ENCODE measurements at places on chromosomes 1 and 21.
A peak's percentile ranks its signal among the peaks of the same experiment; 100 is the strongest.

- no peak for DNase-seq
Measured at GRCh38 chr1:229947968-229948367, 119.1 kb upstream of the GALNT2 start.

- DNase-seq: peak; percentile 65
Measured at GRCh38 chr1:7669559-7670311, 101.4 kb upstream of the VAMP3 start.

DNA sequence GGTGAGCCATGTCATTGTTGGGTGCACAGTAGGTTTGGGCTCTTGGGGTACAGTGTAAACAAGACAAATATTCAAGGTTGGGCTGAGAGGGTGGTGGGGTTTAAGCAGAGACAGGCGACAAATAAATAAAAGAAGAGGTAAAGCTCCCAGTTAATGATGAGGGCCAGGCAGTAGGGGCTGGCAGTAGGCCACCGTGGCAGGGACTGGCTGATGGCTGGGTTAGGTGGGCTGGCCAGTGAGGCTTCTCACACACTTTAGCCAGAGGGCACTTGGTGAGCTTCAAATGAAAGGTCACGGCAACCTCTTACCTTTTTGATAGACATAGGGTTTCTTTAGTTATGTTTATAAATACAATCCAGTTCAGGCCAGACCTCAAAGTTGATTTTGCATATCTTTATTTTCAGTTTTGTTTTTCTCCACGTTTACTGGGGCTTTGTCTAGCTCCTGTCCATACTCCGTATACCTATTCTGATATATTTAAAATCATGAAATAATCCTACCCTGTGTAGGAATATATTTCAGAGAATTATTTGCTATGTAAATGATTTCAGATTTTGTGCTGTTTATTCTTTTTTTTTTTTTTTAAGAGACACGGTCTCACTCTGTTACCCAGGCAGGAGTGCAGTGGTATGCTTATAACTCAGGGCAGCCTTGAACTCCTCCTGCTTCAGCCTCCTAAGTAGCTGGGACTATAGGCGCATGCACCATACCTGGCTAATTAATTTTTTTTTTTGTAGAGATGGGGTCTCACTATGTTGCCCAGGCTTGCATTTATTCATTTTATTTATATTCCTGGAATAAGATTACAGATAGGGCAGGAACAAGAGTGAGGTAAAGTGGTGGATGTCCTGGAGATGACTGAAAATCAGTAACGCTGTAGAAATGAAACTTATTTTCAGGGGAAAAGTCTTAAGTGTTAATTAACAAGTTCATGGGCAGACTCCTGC lies 122.7 kb downstream of the RYR2 start:
- no peak for DNase-seq

- no peak for DNase-seq
Measured at GRCh38 chr1:36910886-36911540, 123.3 kb downstream of the GRIK3 start.

DNA sequence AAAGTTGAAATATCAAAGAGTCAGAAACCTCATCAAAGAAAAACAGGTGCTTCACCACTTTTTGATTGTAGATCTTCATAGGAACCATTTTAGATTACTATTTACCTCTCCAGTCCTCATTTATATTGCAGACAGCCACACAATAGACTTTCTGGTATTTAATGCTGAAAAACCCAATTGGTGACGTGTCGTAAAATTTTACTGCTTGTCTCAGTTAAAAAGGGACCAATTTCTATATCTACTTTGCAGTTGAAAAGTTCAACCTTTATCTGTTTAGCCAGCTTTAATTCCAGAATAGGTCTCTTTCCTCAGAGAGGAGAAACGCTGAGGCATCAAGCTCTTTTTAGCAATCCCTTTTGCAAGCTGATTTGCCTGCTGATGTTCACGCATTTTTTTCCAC lies 1722.4 kb downstream of the PLA2G4A start:
- DNase-seq: no peak

DNA sequence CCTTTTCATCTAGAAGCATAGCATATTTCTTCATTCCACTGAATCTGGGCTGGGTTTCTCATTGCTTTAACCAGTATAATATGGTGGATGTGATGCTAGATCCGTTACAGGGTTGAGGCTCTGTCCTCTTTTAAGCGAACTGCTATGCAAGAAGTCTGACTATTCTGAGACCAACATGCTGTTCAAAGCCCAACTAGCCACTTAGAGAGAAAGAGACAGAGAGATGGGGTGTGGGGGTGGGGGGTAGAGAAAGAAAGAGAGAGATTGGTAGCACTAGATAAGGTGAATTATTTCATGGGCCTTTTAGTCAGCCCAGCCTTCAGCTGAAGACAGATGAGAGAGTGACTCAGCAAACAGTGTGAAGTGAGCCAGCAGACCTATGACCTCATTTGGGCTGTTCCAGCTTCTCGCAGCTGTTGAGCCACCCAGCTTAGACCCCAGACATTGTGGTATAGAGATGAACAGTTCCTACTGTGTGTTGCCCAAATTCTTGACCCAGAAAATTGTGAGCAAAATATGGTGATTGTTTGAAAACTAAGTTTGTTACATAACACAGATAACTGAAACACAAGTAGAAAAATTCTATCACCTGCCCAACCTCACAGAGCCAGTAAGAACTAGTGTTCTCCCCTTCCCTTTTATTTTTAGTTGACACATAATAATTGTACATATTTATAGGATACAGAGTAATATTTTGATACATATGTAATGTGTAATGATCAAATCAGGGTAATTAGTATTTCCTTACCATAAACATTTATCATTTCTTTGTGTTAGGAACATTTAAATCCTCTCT lies 40.7 kb upstream of the PRKACB start:
- DNase-seq: no peak

DNA sequence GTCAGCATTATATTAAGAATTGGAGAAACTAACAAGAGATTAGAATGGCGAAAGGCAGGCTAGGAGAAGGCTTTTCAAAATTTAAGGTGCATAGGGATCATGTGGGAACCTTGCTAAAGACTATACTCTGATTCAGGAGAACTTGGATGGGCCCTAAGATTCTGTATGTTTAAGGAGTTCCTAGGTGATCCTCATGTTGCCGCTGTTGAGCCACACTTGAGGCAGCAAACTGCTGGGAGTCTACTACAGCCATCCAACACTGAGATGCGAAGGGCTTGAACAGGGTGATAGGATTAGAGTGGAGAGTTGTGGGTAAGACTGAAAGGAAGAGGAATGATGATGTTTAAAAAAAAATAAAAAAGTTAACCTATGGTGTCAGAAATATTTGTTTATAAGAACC lies 1013.2 kb downstream of the MRPL39 start:
- DNase-seq: no peak

DNA sequence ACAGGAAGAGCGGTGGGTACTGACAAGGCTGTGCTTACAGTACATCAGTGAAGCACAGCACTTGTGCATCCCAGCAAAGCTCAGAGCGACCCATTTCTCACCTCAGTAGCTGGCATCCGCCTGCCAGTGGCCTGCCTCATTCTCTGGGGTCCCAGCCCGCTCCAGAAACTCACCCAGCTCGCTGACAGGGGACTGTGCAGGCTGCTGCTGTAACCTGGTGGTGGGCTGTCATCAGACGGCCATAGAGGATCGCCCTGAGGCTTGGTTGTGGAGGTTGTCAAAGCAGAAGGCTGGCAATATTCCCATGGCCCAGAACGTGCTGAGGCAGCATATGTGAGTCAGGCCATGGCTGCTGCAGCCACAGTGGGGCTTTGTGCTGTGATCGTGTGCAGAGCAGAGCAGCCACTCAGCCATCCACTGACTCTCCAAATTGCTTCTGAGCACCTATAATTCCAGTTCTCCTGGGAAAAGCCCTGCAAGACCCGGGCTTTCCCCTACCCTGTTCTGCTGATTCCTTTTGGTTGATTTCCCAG lies 13.6 kb upstream of the GPR137B start:
- DNase-seq: no peak

- no peak for DNase-seq
Measured at GRCh38 chr21:42721341-42721824, 68.0 kb downstream of the PDE9A start.

DNA sequence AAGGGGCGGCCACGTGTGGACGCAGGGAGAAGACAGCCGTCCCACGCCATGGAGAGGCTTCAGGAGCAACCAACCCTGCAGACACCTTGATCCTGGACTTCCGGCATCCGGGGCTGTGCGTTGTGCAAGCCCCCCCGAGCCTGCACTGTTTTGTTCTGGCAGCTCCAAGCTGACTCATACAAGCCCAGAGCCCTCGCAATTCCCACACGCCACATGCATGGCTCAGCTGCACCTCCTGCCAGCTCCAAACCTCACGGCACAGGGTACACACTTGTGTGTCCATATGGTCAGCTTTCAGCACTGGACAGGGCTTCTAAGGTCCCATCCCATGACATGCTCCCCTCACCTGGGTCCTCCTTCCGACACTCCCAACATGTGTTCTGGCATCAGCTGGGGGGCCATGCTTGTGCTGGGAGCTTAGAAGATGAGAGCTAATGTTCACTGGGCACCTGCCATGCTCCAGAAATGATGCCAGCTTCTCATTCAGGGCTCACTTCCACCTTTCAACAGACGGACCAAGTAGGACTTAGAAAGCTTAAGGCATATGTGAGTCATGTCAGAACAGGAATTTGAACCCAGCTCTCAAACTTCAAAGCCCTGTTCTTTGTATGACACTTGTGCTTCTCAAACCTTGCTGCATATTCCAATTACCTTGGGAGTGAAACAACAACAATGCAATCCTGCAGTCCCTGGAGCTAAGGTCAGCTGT lies 137.3 kb downstream of the PGBD5 start:
- DNase-seq: no peak

DNA sequence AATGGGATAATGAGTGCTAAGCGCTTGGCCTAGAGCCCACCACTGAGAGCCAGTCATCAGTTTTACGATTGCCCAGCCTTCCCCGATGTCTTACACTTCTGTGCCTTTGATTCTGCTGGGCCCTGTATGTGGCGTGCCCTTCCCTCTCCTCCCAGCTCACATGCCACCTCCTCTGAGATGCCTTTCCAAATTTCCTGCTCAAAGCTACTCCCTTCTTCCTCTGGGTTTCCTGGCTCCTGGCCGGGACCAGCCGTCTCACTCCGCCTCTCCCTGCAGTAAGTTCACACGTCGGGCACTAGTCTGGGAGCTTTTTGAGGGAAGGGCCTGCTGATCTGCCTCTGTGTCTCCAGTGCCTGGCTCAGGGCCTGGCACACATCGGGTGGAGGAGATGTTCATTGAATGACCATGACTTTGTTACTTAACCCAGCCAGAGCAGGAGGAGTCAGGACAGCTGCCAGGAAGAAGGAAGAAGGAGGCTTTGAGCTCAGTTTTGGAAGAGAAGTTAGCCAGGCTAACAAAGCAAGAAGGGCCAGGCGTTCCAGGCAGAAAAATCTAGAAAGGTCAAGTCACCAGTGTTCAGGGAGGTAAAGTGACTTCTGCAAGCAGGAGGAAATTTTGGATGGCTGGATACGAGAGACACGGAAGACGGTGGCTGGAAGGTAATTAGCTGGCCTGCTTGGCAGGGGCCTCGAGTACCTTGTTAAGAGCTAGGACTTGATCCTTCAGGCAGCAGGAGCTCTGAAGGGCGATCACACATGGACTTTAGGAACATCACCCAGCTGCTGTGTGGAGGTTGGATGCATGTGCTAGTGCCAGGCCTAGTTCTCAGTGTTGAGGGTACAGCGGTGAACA lies 63.6 kb downstream of the EPHB2 start:
- DNase-seq: no peak

- DNase-seq: no peak
Measured at GRCh38 chr1:40096646-40096976, 441 bp downstream of the PPT1 start.

- DNase-seq: no peak
Measured at GRCh38 chr21:44371596-44371995, 18.2 kb downstream of the TRPM2 start.

DNA sequence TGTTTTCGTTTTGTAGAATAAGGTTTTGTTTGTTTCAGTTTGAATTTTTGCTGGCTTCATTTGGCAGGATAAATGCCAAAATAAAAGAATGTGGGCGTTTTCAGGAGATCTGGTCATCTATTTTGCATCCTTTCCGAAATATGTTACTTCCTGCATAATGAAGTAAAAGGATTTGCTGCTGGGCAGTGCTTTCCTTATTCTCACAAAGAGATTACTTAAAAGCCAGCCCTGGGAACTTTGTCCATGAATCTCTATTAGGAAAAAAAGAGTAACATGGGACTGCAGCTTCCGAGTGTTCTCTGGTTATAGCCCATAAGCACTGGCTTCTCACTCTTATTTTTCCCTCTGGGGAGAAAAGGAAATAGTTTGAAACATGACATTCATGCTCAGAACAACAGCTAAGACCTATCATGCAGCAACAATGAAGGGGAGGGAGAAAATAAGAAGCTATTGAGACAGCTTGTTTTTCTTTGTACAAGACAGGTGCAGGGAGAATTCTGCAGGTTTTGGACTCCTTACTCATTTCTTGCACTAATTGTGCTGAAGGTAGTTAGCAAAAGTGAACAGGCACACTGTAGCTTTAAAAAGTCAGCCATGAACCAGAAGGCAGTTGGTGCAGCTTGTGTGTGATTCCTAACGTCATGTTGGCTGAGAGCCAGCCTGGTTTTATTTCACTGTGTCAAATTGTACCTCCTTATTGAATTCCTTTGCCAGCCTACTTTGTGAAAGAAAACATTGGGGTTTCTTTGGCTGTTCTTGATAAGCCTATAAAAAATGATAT lies at the start of gene SAMD13:
SAMD13 (plus strand) TSS at position 705 of the 781 bp plus-strand sequence. CDS start 1,527 bp downstream, outside the sequence.
- DNase-seq: peak; percentile 37

DNA sequence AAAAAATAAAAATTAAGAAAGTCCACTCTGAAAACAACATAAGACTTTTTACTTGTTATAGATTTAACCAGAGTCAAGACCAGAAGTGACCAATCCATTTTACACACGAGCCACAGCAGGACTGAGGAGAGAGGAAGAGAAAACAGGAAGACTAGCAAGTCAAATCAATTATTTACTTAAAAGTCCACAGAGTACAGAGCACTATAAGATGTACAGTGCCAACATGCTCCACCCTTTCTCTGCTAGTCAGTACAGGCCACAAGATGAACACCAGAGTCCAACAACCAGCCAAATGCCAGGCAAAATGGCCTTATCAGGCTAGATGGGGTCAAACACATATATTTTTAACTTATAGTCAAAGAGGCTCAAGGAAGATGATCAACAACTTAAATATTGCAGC lies 19.5 kb downstream of the LUZP1 start:
- DNase-seq: no peak

GRCh38 chr1:18072066-18072465 lies 35.5 kb upstream of the IGSF21 start:
- DNase-seq: no peak

- DNase-seq: no peak
Measured at GRCh38 chr1:183273300-183273699, 87.2 kb downstream of the LAMC2 start.

GRCh38 chr1:200965111-200965805 lies 58.3 kb downstream of the KIF21B start:
- DNase-seq: no peak

- DNase-seq: no peak
Measured at GRCh38 chr1:214927796-214928195, 154.7 kb upstream of the KCNK2 start.

GRCh38 chr1:6205849-6206519 lies at the start of gene RNF207:
Gene RNF207 (plus strand): TSS chr1:6206119. CDS start chr1:6206536, 417 bp downstream.
- peak; percentile 80 for DNase-seq

GRCh38 chr1:27299385-27300271 lies 22.3 kb upstream of the TMEM222 start:
- DNase-seq: no peak

Data from stimulated activated CD4-positive, alpha-beta T cell treated with anti-CD3 and anti-CD28 coated beads, Interleukin-2, amount 100 ng/mL, for 24 hours (primary cell).